Occipital lobe (tissue), 3 donors: ENCODE measurements at places on chromosomes 4 and X. TPM values are rescaled to one million over a fixed set of nuclear protein-coding genes. Genes with fewer than 3 reads are reported as not detected.

- peak; percentile 54 for DNase-seq
These were observed at the start of gene SEPTIN6 for GRCh38 chrX:119693040-119693995. Gene SEPTIN6, minus strand, starts transcription at chrX:119693168. Its CDS starts 63 bp downstream, at chrX:119693105.

GRCh38 chr4:80005863-80006262 is 67.2 kb downstream of the ANTXR2 start:
- no peak for DNase-seq

DNA sequence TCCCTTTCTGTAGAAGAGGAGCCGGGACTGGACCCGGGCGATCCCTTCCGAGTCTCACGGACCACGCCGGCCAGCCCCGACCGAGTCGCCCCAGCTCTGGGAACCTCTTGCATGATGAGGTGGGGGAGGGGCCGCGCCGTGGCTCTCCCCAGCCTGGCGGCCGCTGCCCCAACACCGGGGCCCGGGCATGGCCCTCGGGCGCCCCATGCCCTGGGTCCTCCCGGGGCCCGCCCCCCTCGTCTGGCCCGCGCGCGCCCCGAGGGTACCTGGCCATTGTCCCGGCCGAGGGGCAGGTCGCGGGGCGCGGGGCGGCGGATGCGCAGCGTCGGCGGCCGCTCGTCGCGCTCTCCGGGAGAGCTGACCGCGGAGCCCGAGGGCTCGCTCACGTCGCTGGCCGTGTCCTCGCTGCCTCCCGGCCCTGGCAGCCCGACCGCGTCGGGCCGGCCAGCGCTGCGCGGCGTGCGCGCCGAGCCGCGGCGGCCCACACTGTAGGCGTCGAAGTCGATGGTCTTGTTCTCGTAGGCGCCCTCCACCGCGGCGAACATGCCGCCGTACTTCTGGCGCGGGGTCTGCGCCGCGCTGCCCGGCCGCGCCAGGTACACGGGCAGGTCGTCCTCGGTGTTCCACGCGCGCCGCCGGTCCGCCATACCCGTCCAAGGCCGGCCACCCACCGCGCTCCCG is 423 bp downstream of the CRMP1 start:
- DNase-seq = no peak

GRCh38 chr4:152189451-152190179 is 346.3 kb downstream of the FBXW7 start:
- no peak for DNase-seq

DNA sequence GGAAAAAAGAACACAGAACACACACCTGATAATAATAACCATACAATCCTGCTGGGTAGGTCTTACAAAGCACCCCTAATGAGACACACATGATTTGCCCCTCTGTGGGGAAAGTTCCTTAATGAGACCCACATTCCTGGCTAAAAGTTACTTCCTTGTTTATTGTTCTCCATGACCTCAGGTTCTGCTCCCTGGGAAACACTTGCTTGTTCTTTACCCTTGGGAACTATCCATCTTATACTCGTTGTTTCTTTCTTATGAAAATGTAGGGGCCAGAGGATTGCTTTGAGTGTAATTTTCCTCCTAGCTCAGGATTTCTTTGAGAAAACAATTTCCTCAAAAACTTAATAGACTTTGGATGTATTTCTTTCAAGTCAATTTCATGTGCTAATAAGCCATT is 52.1 kb upstream of the PCDH10 start:
- DNase-seq = no peak

GRCh38 chr4:70559211-70559830 is 32.7 kb upstream of the AMBN start:
- peak; percentile 0 for DNase-seq

DNA sequence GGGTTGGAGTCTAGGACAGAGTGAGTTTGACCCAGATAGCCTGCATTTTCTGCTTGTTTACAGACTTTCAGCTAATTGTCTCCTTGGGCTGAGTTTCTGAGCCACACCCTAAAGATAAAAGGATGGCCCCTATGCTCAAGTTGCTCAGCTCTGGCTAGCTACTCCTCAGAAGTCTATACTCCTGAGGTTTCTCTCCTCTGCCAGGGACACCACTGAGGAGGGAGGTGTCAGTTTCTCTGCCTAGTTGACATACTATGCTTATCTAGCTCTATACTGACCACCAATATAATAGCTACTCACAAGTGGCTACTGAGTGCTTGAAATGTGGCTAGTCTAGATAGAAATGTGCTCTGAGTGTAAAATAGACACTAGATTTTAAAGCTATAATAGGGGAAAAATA is 23.6 kb downstream of the HADH start:
- DNase-seq = no peak

- DNase-seq = no peak
These were observed 24.6 kb upstream of the FGFR3 start for GRCh38 chr4:1768367-1769034.

GRCh38 chrX:1397001-1397400 is 5.1 kb upstream of the SLC25A6 start:
- no peak for DNase-seq

- no peak for DNase-seq
These were observed 104.0 kb upstream of the MBNL3 start for GRCh38 chrX:132592880-132593279.

DNA sequence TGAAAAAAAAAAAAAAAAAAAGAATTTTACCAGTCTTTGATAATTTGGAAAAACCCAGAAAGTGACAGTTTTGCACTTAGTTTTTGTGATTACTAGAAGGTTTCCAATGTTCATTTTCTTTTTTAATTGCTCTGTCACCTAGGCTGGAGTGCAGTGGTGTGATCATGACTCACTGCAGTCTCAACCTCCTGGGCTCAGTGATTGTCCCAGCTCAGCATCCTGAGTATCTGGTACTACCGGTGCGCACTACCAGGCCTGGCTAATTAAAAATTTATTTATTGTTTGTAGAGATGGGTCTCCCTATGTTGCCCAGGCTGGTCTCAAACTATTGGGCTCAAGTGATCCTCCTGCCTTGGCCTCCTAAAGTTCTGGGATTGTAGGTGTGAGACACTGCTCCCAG is 3.3 kb downstream of the NUDT9 start:
- DNase-seq = no peak

DNA sequence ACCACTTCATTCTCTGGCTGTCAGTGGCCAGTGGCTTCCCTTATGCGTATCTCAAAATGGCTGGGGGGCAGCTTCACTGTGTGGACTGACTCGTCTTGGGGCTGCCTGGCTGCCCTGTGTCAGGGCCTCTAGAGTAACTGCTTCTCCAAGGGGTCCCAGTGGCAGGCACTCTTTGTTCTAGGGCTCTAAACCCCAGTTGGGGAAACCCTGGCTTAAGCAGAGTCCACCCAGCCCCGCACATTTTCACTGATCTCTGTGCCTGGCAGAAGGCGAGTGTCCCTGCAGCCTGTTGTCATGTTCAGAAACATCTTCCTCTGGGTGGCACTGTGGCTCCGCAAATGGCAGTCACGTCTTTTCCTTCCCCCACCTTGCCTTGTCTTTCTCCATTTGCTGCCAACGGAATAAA is 59.7 kb downstream of the NBDY start:
- peak; percentile 4 for DNase-seq

- DNase-seq = no peak
These were observed 21.7 kb downstream of the PDLIM3 start for GRCh38 chr4:185513489-185514181.

DNA sequence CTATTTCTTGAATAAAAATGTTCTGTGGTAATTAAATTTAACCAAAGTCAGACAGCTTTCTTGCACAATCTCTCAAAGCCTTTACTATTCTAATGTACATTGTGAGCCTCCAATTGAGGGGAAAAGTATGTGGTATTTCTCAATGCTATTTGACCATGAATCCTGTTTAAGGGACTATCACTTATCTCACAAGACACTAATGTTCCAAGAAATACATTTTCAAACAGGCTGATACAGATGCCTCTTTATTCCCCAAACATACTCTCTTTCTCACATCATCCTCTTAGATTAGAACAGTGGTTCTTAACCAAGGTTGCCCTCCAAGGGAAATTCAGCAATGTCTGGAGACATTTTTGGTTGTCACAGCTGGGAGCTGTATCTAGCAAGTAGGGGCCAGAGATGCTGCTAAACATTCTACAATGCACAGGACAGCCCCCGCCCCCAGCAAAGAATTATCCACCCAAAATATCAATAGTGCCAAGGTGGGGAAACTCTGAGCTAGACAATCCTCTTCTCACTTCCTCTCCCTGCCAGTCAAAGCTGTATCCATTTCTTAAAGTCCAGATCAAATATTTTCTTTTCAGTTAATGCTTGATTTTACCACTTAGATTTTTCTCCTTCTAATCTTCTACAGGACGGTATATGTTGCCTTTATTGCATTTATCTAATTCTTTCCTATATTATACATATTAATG is 129.2 kb upstream of the TRIM2 start:
- no peak for DNase-seq

DNA sequence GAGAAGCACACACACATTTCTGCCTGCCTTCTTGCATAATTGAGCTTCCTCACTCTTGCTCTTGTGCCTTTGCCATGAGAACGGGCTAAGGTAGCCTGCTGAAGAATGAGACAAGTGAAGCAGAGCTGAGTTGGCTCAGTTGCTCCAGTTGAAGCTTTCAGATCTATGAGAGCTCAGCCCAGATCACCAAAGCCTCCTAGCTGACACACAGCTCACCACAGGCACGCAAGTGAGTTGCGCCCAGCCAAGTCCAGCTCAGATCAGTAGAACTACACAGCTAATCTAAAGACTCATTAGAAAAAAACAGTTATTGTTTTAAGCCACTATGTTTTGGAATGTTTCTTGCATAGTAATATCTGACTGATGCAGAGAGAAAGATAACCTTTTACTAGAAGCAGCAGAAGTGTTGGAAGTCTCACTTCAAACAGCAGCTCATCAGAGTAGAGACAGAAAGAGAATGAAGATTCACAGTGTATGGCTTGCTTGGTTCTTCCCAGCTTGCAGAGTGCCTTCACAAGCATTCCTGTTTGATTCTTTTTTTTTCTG is 362.4 kb downstream of the MID1IP1 start:
- no peak for DNase-seq

The DMD gene
- 78.5 TPM for total RNA-seq

The NKX1-1 gene
- not detected for total RNA-seq

The PAGE4 gene
- total RNA-seq = not detected

GRCh38 chr4:71774136-71774535 is 9.7 kb downstream of the GC start:
- no peak for DNase-seq

GRCh38 chrX:47992095-47992380 is 11.8 kb downstream of the ZNF182 start:
- DNase-seq = no peak

The NLGN3 gene
- 18.7 TPM for total RNA-seq

The PABPC5 gene
- total RNA-seq = 11.9 TPM

GRCh38 chr4:140170299-140170698 is 16.3 kb upstream of the MAML3 start:
- no peak for DNase-seq

DNA sequence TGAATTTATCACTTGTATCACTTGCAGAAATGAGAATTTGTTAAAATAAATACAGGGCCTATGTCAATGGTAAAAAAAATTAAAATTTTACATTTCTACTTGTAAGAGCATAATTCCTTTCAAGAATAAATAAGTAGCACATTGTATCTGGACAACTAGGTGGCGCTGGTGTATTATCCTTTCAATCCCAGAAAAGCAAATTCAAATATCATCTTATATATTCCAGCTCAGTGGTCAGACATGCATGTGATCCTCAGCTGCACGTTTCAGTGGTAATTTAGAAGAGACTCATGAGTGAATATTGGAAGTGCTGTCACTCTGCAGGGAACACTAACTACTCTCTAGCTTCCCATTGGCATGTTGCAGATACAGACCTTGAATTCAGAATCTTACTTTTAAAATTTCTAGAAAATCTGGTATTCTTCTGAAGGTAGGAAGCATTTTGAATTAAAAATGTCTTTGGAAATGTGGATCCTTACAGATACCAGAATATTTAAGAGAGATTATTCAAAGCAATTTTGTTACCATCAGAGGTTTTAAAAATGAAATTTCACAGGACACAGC is 1414.7 kb upstream of the TENM3 start:
- DNase-seq = no peak

GRCh38 chr4:13238936-13239335 is 245.2 kb downstream of the RAB28 start:
- DNase-seq = no peak

DNA sequence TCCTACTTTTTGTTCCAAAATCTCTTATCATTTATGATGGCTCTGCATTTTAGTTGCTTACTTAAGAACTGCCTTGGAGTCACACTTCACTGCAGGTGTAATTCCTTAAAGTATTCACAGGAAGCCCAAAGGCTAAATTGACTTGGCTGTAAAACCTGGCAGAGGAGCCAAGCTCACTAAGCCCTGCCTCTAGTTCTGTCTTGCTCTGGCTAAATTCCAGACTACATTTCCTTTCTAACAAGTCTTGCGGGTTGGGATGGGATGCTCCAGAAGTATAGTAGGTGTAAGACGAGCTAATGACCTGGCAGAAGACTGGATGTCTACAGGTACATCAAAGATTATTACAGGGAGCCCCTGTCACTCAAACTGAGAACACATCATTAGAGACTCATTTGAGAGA is 924.0 kb upstream of the INTU start:
- DNase-seq = no peak

The HPGD gene
- total RNA-seq = 4.2 TPM

DNA sequence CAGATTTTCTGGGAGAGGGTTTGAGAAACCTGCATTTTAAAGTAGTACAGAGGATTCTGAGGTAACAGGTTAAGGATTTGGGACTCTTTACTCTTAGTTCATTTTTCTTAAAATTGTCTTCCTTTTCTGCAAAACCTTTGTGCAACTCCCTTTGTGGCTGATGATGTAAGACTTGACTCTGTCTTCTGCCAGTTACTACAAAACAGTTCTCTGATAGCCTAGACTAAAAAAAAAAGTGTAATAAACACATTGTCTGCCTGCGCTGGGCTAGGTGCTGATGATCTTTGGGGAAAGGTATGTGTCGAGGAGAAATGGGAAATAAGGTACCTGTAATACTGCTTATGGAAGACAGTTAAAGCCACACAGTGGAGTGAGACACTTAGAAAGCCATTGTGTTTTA is 28.7 kb downstream of the IL13RA1 start:
- no peak for DNase-seq

The MAGED4 gene
- 46.2 TPM for total RNA-seq

- DNase-seq = no peak
These were observed 1064.8 kb upstream of the IGFBP7 start for GRCh38 chr4:58175024-58175423.

The ATP2B3 gene
- 7.2 TPM for total RNA-seq
